ENCODE measurements at places on chromosomes 11 and 22.

DNA sequence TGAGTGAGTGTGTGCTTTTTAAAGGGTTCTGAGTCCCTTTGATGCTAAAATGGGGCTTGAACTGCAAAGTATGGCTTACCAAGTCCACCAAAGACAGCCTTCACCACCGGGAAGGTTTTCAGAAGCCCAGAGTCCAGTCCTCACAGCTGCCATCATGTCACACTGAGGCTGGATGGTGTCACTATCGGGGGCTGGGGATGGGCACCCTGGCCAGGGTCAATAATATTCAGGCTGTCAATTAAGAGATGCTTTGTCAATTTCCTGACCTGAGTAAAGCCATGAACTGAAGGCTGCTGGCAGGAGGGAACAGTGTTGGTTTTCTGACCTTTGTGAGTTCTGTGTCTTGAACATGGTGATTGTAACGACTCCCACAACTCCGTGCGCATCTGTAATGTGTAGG, 373.0 kb upstream of the B3GAT1 start:
- DNase-seq = no peak

GRCh38 chr11:69230856-69231425, 63.0 kb upstream of the MYEOV start:
- DNase-seq = no peak

GRCh38 chr11:109971184-109971523, 122.0 kb upstream of the ZC3H12C start:
- DNase-seq = no peak

DNA sequence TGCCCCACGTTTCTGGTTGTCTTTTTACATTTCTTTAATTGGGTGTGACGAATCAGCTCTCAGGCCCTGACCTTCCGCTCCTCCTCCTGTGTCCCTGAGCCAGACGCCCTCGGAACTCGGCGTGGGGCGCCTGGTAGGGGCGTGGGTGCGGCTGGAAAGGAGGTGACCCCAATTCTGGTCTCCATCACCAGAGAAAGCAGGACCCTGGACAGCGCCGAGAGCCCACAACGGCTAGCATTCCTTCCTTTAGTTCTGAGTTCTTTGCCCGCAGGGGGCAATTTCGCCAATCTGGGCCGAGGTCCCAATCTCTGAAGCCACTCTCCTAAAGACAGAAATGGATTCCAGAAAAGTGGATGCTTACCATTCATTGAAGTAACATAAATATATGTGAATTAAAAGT, 11.7 kb upstream of the RBMXL2 start:
- DNase-seq = no peak
